ENCODE measurements at places on chromosomes 1 and 21. TPM values are rescaled to one million over a fixed set of nuclear protein-coding genes. Genes with fewer than 3 reads are reported as not detected.
A peak's percentile ranks its signal among the peaks of the same experiment; 100 is the strongest.

The TRMT13 gene
- total RNA-seq: 14.5 TPM

The SLFNL1 gene
- 0.14 TPM for total RNA-seq

DNA sequence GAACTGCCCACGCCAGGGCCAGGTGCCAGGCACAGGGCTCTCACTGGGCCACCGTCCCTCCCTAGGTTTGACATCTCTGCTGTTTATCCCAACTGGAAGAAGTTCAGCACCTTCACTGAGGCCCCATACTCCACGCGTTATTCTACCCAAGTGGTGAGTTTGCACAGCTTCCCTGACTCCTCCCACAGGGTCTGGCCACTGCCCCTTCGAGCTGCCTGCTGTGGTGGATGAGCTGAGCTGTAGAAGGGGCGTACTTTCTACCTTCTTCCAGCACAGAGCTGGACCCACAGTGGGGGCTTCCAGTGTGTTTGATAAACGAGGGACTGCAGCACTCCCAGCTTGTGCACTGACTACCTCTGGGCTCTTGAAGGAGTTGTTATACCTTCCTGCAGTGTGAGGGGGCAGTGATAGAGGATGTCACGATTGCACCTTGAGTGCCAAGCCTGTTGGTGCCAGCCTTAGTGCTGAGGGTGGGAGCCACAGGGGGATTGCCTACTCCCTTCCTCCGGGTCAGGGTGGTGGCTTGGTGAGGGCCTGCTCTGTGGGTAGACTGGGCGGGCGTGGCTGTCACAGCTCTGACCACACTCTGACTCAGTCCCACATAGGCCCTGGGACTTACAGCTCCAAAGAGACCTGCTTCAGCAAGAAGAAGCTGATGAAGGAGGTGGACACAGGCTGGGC, 5.9 kb upstream of the TTC22 start:
- H3K4me1 ChIP-seq: no peaks in the 10 kb centered on the region
- no peaks in the 10 kb centered on the region for H3K36me3 ChIP-seq
- no peak overlapping the region for H3K4me3 ChIP-seq
- peaks cover 5% of the 10 kb centered on the region for H3K27me3 ChIP-seq
- H3K27ac ChIP-seq: no peak overlapping the region

GRCh38 chr1:208857465-208857864, 613.3 kb upstream of the PLXNA2 start:
- DNase-seq: no peak
- no peak overlapping the region for H3K27ac ChIP-seq
- H3K4me1 ChIP-seq: no peaks in the 10 kb centered on the region
- no peaks in the 10 kb centered on the region for H3K36me3 ChIP-seq
- H3K4me3 ChIP-seq: no peak overlapping the region

DNA sequence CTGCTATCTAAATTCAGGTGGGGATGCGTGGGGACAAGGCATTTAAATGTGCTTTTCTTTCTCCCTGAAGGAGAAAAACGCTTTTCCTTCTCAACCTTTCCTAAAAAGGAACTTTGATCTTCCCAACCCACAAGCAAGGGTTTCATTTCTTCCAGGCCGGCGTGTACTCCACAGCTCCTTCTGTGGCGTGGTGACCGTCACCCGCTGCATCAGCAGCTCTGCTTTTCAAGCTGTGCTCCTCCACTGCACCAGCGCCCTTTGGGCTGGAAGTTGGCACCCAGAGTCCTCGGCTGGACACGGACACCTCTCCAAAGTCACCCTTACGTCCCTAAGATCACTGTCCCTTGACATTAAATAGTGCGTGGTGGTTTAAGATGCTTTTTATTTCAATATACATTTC, 54.3 kb downstream of the PEX14 start:
- peaks cover 10% of the 10 kb centered on the region for H3K27me3 ChIP-seq
- peaks cover 44% of the 10 kb centered on the region for H3K4me1 ChIP-seq
- no peaks in the 10 kb centered on the region for H3K36me3 ChIP-seq
- H3K27ac ChIP-seq: peak overlapping the region; percentile 1
- H3K4me3 ChIP-seq: peak overlapping the region; percentile 36
- peak; percentile 50 for DNase-seq

DNA sequence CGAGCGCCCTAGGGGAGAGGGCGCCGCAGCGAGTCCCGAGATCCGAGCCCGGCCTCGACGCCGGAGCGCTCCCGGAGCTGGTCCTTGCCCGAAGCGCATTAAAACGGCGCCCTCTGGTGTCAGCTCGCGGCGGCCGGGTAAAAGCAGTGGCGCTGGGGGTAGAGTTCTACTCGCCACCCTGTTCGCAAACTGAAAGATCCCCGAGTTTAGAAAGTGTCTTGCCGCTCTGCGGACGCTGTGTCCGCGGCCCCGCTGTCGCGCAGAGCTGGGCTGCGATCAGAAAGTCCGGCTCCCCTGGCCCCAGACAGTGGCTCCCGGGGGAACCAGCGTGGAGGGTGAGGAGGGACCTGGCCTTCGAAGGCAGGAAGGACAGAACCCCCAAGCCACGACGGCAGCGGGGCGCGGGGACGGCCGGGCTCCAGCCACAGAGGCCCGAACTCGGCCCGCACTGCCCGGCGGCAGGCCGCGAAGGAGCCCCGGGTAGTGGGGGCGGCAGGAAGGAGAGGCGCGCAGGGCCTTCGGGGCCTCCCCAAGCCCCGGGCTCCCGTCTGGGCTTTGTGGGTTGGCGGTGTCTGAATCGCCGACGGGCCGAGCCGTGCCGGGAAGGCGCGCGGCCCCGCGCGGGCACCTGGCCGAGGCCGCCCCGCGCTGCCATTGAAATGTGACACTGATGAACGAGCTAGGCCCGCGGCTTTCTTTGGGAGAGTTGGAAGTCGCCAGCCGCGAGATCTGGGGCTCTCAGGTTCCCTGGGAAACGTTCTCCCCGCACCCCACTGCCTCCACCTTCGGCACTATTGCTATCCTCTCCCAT, 39.1 kb upstream of the NFIA start:
- H3K4me1 ChIP-seq: peaks cover 12% of the 10 kb centered on the region
- no peaks in the 10 kb centered on the region for H3K36me3 ChIP-seq
- no peak overlapping the region for H3K27ac ChIP-seq
- peaks cover 40% of the 10 kb centered on the region for H3K27me3 ChIP-seq
- DNase-seq: peak; percentile 92

GRCh38 chr1:37822906-37823815, 15.2 kb upstream of the YRDC start:
- H3K36me3 ChIP-seq: peaks cover 25% of the 10 kb centered on the region
- no peaks in the 10 kb centered on the region for H3K27me3 ChIP-seq
- DNase-seq: no peak
- H3K4me3 ChIP-seq: no peak overlapping the region

GRCh38 chr1:35475356-35475755, 81.8 kb downstream of the KIAA0319L start:
- H3K27ac ChIP-seq: no peak overlapping the region
- no peaks in the 10 kb centered on the region for H3K4me1 ChIP-seq
- H3K36me3 ChIP-seq: peaks cover 8% of the 10 kb centered on the region
- H3K4me3 ChIP-seq: no peak overlapping the region

GRCh38 chr1:156443286-156443685, 57.3 kb downstream of the MEF2D start:
- H3K27ac ChIP-seq: no peak overlapping the region
- DNase-seq: no peak
- peaks cover 28% of the 10 kb centered on the region for H3K4me1 ChIP-seq

DNA sequence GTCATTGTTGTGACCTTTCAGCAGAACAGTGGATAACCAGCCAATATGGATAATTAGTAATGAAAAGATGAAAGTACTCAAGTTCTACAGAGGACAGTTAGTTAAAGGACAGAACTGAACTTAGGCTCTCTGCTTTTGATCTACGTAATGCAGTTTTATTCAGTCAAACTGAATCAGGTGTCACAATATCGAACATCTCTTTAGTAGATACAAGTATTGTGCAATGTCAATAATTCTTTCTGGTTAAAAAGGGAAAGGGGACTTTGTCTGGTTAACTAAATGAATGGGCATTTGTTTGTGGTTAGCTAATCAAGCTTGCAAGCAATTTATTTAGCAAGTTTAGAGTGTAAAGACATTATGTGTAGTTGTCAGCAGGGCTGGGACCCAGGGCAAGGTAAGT, 562.2 kb upstream of the PTBP2 start:
- no peak for DNase-seq
- no peaks in the 10 kb centered on the region for H3K4me1 ChIP-seq

The EXOSC10 gene
- total RNA-seq: 72.9 TPM

DNA sequence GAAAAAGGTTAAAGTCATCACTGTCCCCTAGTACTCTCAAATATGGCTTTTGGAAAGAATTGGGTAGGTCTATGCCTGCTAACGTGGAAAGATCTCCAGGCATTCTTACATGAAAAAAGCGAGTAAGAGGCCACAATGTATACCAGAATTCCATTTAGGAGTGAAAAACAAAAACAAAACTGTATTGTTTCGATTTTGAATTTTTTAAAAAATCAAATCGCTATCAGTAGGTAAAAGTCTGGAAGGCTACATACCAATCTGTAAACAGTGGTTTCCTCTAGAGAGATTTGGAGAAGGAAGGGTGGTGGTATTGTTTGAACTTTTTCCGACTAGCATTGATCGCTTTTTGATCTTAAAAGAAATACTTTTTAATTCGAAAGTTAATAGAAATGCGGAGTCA, 55.9 kb downstream of the RRAGC start:
- DNase-seq: no peak
- H3K27ac ChIP-seq: no peak overlapping the region
- peak overlapping the region; percentile 55 for H3K4me3 ChIP-seq
- H3K4me1 ChIP-seq: peaks cover 10% of the 10 kb centered on the region

DNA sequence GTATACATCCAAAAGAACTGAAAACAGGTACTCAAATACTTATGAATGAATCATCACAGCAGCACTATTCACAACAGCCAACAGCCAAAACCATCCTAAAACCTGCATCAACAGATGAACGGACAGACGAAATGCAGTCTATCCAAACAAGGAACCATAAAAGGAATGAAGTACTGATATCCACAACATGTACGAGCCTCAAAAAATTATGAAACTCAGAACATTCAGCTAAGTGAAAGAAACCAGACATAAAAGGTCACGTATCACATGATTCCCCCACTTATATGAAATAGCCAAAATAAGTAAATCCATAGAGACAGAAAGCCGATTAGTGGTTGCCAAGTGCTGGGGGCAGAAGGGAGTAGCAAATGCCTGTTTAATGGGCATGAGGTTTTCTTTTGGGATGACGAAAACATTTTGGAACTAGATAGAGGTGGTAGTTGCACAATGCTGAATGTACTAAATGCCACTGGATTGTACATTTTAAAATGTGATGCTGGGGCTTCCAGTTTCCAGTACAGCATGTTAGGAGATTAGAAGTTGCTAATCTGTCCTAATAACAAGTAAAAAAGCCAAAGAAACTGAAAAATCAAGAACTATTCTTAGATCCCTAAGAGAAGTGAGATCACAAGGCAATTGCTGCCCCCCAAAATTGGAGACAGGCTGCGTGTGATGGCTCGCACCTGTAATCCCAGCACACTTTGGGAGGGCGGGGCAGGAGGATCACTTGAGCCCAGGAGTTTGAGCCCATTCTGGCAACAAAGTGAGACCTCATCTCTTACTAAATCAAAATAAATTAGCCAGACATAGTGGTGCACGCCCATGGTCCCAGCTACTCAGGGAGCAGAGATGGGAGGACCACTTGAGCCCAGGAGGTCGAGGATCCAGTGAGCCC, 25.3 kb downstream of the CLSTN1 start:
- H3K27me3 ChIP-seq: no peaks in the 10 kb centered on the region
- peaks cover 38% of the 10 kb centered on the region for H3K4me1 ChIP-seq
- DNase-seq: no peak
- H3K36me3 ChIP-seq: no peaks in the 10 kb centered on the region

The DENND1B gene
- 6.1 TPM for total RNA-seq

The TGFB2 gene
- total RNA-seq: 0.19 TPM

The SPRR2A gene
- not detected for total RNA-seq

DNA sequence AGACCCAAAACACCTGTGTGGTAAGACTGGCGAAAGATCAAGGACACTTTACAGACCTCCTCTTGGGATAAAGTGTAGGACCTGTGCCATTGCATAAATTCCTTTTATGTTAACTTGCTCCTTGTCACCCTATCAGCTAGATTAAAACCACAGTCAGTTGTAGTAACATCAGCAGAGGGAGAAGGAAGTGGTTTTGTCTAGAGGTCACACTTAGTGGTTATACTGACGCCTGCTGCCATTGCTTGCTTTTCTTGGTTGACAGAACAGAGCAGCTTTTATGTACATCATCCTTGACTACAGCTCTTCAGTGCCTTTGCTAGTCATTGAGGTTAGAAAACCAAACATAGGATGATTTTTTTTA, 101.4 kb downstream of the PBX1 start:
- no peak overlapping the region for H3K4me3 ChIP-seq
- no peak for DNase-seq
- H3K36me3 ChIP-seq: no peaks in the 10 kb centered on the region

GRCh38 chr1:15179485-15179883, 25.9 kb downstream of the TMEM51 start:
- 0 out of 2 replicates have a peak overlapping the region, but pooled peaks have one; percentile 84 for H3K27ac ChIP-seq
- no peak for DNase-seq
- H3K4me3 ChIP-seq: no peak overlapping the region
- H3K27me3 ChIP-seq: no peaks in the 10 kb centered on the region
- H3K36me3 ChIP-seq: no peaks in the 10 kb centered on the region

The GJB3 gene
- total RNA-seq: 0.31 TPM

The RIPPLY3 gene
- total RNA-seq: 2.6 TPM

DNA sequence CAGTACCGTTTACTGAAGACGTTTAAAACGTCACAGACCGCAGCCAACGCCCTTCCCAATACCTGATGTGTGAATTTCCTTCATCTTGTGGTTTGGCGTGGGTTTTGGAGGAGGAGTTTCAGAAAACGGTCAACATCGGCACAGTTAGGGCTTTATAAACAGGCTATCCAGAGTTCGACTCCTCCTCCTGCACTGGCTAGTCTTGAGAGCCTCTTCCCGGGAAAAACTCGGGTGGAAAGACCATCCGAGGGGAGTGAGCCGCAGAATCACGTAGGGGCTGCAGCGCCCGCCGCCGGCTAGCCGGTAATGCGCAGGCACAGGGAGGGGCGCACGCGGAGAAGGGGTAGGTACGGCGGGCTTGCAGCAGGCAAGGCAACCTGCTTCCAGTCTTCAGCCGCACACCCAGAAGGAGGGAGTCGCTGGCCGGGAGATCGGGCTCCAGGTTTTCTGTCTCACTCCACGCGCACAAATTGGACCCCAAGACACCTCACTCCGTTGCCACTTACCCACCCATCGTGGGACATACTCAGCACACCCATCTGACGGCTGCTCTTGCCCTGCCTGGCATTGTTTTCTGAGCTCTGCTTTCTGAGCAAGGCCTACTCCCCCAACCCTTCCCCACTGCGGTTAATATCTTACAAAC, 25.4 kb downstream of the SLC19A2 start:
- no peaks in the 10 kb centered on the region for H3K36me3 ChIP-seq
- H3K27ac ChIP-seq: no peak overlapping the region
- peak overlapping the region; percentile 58 for H3K4me3 ChIP-seq
- peak; percentile 72 for DNase-seq
- no peaks in the 10 kb centered on the region for H3K4me1 ChIP-seq
- H3K27me3 ChIP-seq: no peaks in the 10 kb centered on the region

DNA sequence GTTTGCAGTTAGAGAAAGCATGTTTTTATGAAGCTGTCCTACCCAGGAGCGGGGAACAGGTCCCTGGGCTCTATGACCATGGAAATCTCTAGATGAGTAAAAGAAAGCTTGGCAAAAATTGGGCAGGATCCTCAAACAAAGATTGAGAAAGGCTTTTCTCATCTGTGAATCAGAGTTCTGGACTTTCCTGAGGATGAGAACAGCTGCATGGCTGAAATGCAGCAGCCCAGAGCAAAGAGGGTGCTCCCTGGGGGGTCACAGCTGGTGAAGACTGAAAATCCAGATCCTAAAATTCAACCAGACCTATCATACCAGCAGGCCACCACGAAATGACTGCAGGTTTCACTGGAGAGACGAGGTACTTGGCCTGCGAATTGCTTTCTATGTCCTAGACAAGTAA, 65.7 kb upstream of the APP start:
- H3K27me3 ChIP-seq: no peaks in the 10 kb centered on the region
- H3K4me1 ChIP-seq: no peaks in the 10 kb centered on the region
- no peak overlapping the region for H3K4me3 ChIP-seq
- no peak overlapping the region for H3K27ac ChIP-seq
- no peaks in the 10 kb centered on the region for H3K36me3 ChIP-seq
- DNase-seq: no peak
